ENCODE measurements at places on chromosomes 7 and 10. TPM values are rescaled to one million over a fixed set of nuclear protein-coding genes. Genes with fewer than 3 reads are reported as not detected.

The ZDHHC16 gene
- total RNA-seq, result 28.2 TPM

The SNCG gene
- total RNA-seq, result 69.4 TPM

The CYP2E1 gene
- total RNA-seq, result 0.52 TPM

The NODAL gene
- total RNA-seq, result not detected

The AP3M1 gene
- total RNA-seq, result 14.2 TPM

The LRIT1 gene
- not detected for total RNA-seq

The SLC18A3 gene
- not detected for total RNA-seq

The HECW1 gene
- total RNA-seq, result 0.79 TPM

The KLF14 gene
- total RNA-seq, result under 0.01 TPM

The PITX3 gene
- 0.16 TPM for total RNA-seq

The COL1A2 gene
- 4,873 TPM for total RNA-seq

The C7orf57 gene
- total RNA-seq, result not detected
